ENCODE measurements at places on chromosomes 6 and 20.

- peak; percentile 49 for DNase-seq
Observed at GRCh38 chr6:3031857-3032640, 32.4 kb downstream of the NQO2 start.

- DNase-seq = no peak
Observed at GRCh38 chr6:43954311-43955131, 172.7 kb downstream of the MRPL14 start.

- DNase-seq = no peak
Observed at GRCh38 chr6:91273729-91274128, 686.9 kb upstream of the MAP3K7 start.

DNA sequence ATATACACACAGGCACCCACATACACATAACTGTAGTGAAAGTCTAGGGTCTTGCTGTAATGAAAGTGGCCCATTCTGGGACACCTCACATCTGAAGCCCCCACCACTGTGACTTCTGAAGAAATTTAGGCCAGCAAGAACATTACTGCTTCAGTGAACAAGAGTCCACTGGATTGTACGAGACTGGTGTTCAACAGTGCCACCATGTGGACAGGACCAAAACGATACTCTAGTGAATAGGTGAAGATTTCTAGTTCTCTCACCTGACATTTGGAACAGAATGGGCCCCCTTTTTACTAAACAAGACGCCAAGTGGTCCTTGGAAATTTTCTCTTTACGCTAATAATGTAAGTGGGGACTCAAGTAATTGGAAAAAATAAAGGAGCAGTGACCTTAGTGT, 156.9 kb downstream of the MAFB start:
- no peak for DNase-seq

DNA sequence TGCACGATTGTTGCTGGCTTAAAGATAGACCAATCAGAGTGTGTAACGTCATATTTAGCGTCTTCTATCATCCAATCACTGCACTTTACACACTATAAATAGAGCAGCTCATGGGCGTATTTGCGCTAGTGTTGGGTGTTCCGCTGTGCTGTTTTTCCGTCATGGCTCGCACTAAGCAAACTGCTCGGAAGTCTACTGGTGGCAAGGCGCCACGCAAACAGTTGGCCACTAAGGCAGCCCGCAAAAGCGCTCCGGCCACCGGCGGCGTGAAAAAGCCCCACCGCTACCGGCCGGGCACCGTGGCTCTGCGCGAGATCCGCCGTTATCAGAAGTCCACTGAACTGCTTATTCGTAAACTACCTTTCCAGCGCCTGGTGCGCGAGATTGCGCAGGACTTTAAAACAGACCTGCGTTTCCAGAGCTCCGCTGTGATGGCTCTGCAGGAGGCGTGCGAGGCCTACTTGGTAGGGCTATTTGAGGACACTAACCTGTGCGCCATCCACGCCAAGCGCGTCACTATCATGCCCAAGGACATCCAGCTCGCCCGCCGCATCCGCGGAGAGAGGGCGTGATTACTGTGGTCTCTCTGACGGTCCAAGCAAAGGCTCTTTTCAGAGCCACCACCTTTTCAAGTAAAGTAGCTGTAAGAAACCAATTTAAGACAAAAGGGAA, 57.9 kb downstream of the TRIM38 start:
- DNase-seq = peak; percentile 87

DNA sequence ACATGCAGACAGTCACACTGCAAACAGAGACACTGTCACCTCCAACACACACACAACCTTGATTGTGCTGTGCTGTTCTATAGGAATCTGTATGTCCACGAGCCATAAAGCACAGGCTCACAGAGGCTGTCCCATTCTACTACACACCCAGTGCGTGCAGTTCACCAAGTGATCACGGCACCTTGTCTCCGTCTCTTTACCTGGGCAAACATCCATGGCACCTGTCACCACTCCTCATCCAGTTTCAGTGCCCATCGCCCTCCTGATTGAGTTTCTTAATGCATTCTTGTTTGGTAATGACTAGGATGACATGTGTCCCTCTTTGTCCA, 65.8 kb upstream of the STMND1 start:
- no peak for DNase-seq

- peak; percentile 32 for DNase-seq
Observed at GRCh38 chr6:26286168-26286877, 78.7 kb upstream of the BTN3A2 start.

DNA sequence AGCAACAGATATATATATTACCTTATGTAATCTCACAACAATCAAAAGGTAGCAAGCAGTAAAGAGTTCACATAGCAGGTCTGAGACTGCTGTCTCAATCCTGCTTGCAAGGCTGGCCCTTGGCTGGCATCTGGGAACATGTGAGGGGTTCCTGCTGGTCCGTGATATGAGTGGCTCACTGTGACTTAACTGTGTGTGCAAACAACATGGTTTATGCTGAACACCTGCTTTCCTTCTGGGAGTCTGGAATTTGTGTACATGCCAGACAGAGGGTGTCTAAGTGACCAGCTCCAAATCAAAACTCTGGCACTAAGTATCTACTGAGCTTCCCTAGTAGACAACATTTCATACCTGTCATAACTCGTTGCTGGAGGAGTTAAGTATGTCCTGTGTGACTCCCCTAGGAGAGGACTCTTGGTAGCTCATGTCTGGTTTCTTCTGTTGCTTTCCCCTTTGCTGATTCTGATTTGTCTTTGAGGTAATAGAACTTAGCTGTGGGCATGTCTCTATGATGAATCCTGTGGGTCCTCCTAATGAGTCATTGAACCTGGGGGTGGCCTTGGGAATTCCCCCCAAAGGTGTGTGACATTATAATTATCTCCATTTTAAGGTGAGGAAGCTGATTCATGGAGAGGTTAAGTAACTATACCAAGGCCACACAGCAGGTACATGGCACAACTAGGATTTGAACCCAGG, 131.6 kb upstream of the NEDD9 start:
- no peak for DNase-seq

DNA sequence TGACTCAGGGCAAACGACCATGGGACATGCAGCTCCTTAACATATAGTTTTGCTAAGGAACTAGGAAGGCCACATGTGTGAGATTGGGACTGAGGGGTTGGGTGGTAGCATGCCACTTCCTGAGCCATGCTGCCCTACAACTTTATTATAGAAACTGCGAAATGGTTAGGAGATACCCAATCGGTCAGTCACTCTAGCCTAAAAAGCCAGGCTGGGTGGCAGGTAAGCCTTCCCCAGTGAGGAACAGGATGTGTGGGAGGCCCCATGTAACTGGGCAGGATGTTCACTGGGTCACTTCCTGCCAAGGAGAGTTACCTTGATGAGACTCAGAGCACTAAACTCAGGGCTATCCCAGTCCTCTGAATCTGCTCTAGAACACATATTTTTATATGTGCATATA, 123.5 kb downstream of the MAP3K7 start:
- no peak for DNase-seq

GRCh38 chr20:3174442-3175261, 1.3 kb upstream of the LZTS3 start:
- DNase-seq = no peak

DNA sequence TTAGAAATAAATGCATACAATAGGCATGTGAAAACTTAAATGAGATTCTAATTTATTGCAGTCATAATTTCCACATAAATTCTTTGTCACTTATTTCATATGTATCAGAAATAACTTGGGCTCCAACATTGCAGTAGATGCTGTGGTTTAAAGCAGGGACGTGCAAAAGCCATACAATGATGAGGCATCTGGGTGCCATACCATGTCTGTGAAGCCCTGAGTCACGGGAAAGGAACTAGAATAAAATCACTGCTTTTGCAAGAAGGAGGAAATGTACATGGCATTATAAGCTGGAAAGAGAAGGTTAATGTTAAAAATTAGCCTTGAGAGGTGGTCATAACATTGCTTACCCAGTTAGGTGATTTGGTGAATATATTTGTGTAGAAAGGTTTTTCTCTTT, 180.4 kb downstream of the SASH1 start:
- DNase-seq = no peak

DNA sequence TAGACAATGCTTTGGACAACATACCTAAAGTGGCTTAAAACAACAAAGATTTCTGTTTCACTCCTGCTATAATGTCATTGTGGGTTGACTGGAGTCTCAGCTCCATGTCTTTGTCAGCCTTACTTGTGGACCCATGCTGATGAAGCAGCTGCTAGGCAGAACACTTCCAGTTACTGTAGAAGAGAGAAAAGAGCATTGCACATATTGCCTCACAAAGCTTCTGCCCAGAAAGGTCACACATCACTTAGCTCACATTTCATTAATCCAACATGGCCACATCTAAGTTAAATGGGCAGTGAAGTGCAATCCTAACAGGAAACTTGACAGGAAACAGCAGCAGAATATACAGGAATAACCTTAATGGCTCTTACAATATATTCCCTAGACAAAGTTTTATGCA, 480.5 kb upstream of the HTR1E start:
- no peak for DNase-seq

GRCh38 chr6:125918681-125919566, 37.6 kb upstream of the HINT3 start:
- DNase-seq = no peak

GRCh38 chr6:136158387-136158821, 91.7 kb downstream of the MTFR2 start:
- no peak for DNase-seq

DNA sequence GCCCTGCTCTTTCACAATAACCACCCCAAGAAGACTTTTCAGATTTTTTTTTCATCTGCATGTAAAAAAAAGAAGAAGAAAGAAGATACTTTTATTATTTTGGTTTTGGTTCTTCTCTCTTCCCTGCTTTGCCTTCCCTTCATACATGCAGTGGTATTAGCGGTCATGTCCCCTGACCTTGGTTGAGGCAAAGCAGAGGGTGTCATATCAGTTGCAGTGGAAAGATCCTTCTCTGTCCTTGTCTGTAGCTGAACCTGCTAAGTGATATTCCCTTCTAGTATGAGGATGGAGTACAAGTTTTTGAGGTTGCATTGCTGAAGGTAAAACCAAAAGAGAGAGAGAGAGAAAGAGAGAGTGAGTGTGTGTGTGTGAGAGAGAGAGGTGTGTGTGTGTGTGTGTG, 345.7 kb downstream of the UTRN start:
- DNase-seq = no peak

- DNase-seq = no peak
Observed at GRCh38 chr20:57633945-57634491, 13.8 kb upstream of the ZBP1 start.

DNA sequence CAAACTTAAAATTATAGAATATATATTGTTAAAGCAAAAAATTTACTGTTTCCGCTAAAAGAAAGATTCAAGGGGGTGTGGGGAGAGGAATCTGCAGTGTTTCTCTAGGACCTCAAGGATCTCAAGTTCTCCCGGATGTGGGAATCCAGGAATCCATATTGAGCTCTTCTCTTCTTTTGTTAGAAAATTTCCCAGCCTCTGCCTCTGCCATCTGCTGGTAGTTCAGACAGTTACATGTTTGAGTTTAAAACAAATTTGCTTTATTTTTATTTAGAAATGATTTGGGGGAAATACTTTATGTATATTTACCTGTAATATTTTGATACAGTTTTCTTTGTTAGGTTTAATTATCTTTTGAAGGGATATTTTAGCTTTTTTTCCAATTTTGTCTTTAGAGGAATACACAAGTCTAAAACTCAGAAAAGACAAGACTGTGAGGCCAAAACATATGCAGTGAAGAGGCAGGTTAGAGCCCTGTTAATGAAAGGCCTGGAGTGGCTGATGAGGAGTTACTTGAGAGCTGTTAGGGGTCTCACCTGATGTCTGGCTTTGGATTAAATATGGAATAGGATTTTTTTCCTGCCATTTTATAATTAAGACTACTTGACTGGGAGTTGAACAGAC, 268.8 kb downstream of the ARID1B start:
- DNase-seq = no peak

GRCh38 chr6:129606664-129607063, 103.3 kb downstream of the ARHGAP18 start:
- DNase-seq = no peak

DNA sequence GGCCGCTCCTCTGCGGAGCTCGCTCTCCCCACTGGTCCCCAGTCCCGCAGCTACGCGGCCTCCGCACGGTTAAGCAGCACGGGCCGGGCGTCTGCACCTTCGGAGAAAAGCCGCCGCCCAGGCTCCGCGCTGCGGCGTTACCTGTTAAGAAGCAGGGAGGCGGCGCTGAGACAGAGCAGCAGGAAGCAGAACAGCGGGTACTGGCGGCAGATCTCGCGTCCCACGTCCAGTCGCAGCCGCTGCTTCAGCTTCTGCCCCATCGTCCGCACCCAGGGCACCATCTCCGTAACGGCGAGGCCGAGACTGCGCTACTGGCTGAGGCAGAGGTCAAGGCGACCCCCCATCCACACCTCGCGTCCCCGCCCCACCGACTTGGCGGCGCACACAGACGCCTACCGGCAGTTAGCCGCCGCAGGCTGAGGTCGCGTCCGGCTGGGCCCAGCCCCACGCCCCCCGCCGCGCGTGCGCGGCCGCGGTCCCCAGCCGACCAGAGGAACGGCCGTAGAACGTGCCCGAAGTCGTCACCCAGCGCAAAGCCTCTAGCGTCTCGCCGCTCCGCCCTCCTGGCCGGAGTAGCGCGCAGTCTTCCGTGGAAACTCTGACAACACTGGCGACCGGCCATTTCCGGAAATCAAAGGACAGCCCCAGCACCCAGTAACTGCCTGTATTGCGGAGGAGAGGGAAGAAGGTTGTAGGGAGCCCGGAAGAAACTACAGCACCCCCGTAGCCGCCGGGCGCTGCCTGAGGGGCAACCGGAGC, at the start of gene SNX14:
Gene SNX14 (minus strand): TSS at position 421 of the 759 bp plus-strand sequence. CDS start 140 bp downstream, at position 281.
- peak; percentile 81 for DNase-seq

- DNase-seq = no peak
Observed at GRCh38 chr6:34645627-34646026, 50.9 kb downstream of the ILRUN start.

GRCh38 chr6:151067684-151068596, 171.8 kb upstream of the AKAP12 start:
- DNase-seq = no peak

DNA sequence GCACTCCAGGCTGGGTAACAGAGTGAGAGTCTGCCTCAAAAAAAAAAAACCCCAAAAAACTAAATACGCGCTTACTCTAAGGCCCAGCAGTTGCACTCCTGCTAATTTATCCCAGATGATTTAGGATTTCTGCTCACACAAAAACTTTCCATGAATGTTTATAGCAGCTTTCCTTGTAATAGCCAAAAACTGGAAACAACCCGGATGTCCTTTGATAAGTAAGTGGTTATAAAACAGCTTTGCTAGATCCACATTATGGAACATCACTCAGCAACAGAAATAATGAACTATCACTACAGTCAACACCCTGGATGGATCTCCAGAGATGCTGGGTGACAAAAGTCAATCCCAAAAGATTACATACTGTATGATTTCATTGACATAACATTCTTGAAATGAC, 220.4 kb upstream of the JARID2 start:
- no peak for DNase-seq

DNA sequence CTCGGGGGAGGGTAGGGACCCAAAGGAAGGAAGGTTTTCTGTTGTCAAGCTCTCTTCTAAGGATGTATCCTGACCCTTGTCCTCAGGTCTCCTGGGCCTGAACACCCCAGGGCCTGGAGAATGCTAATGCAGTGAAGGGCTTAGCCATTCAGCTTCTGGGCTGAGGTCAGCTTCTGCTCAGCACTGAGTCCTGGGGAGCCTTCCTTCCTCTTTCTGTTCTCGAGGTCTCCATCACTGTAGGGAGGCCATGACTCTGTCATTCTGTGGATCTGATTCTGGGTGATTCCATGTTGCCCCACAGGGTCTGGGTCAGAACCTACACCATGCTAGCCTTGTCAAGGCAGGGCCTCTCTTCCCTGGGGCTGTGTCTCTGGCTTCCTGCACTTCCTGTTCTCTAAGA, 712.7 kb downstream of the DHX35 start:
- no peak for DNase-seq

- DNase-seq = no peak
Observed at GRCh38 chr6:15341311-15342001, 95.6 kb downstream of the JARID2 start.

GRCh38 chr6:46080111-46080510, 49.7 kb upstream of the ENPP4 start:
- DNase-seq = no peak
